Hair follicular keratinocyte (primary cell): ENCODE measurements at places on chromosomes 4 and X. TPM values are rescaled to one million over a fixed set of nuclear protein-coding genes. Genes with fewer than 3 reads are reported as not detected.

ZMAT1 gene
- not detected in 2 replicates for total RNA-seq

CCDC160 gene
- total RNA-seq, result not detected in 2 replicates

UGT2B15 gene
- not detected in 2 replicates for total RNA-seq

CSAG3 gene
- total RNA-seq, result not detected in 2 replicates

PPBP gene
- 0.49 TPM in 1 of 2 replicates, not detected in the other for total RNA-seq

RHOXF1 gene
- total RNA-seq, result not detected in 2 replicates

GAGE12J gene
- total RNA-seq, result not detected in 2 replicates

TTC29 gene
- total RNA-seq, result not detected in 2 replicates

SLBP gene
- total RNA-seq, result 77.2 and 80.0 TPM in 2 replicates

SUPT20HL1 gene
- total RNA-seq, result not detected in 2 replicates

SRPX gene
- 95.2 and 133 TPM in 2 replicates for total RNA-seq

RXFP1 gene
- total RNA-seq, result not detected in 2 replicates

TEX13D gene
- total RNA-seq, result not detected in 2 replicates

NDP gene
- not detected in 2 replicates for total RNA-seq

CTAG1A gene
- total RNA-seq, result not detected in 2 replicates

PPEF2 gene
- not detected in 2 replicates for total RNA-seq

ASB5 gene
- not detected in 2 replicates for total RNA-seq

PRPS2 gene
- total RNA-seq, result 38.0 and 42.1 TPM in 2 replicates

CT47A7 gene
- total RNA-seq, result not detected in 2 replicates

PDK3 gene
- total RNA-seq, result 5.0 and 8.3 TPM in 2 replicates

NDNF gene
- not detected in 2 replicates for total RNA-seq

SPANXB1 gene
- not detected in 2 replicates for total RNA-seq

LRCH2 gene
- total RNA-seq, result 0.04 TPM in 1 of 2 replicates, not detected in the other

GRPR gene
- total RNA-seq, result not detected in 2 replicates

MAGED4 gene
- total RNA-seq, result 1.7 and 10.2 TPM in 2 replicates

ACSL4 gene
- 69.4 and 72.5 TPM in 2 replicates for total RNA-seq

ZXDB gene
- total RNA-seq, result 4.9 and 10.4 TPM in 2 replicates

COL4A6 gene
- total RNA-seq, result 27.5 and 38.7 TPM in 2 replicates

SGCB gene
- total RNA-seq, result 9.0 and 18.1 TPM in 2 replicates

GPR78 gene
- total RNA-seq, result not detected in 2 replicates

RBBP7 gene
- total RNA-seq, result 79.3 and 100 TPM in 2 replicates

GPC4 gene
- total RNA-seq, result 2.0 and 4.2 TPM in 2 replicates

SLC26A1 gene
- total RNA-seq, result not detected in 2 replicates

SMIM31 gene
- not detected in 2 replicates for total RNA-seq

MAGED4B gene
- 1.1 and 2.5 TPM in 2 replicates for total RNA-seq

SSX2B gene
- total RNA-seq, result not detected in 2 replicates

CHST7 gene
- total RNA-seq, result 7.4 and 9.4 TPM in 2 replicates
